Right ventricle myocardium inferior (tissue), 1 donor: ENCODE measurements at places on chromosomes 7 and 10. TPM values are rescaled to one million over a fixed set of nuclear protein-coding genes. Genes with fewer than 3 reads are reported as not detected.

DNA sequence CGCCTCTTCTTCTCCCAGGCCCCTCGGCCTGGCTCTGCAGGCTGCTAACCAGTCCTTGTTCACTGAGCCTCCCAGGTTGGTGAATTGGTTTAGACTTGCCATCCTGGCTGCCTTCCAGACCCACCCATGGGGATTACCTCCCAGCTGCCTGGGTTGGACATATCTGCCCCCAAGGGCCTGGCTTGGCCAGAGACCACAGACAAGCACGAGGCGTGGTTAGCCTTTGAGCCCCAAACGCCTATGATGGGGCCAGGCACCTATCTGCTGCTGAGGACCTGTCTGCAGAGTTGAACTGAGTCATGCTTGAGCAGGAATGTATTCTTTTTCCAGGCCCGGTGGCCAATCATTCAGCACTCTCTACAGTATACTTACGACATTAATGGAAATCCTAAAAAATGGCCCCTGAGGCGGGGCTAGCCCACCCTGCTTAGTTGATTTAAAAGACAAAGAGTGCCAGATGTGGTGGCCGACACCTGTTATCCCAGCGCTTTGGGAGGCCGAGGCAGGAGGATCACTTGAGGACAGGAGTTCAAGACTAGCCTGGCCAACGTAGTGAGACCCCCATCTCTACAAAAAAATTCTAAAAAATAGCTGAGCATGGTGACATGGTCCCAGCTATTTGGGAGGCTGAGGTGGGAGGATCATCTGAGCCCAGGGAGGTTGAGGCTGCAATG is 361.5 kb downstream of the FRMD4A start:
- DNase-seq: no peak

- no peak for DNase-seq
Measured at GRCh38 chr7:156819733-156820295, 73.2 kb downstream of the LMBR1 start.

DNA sequence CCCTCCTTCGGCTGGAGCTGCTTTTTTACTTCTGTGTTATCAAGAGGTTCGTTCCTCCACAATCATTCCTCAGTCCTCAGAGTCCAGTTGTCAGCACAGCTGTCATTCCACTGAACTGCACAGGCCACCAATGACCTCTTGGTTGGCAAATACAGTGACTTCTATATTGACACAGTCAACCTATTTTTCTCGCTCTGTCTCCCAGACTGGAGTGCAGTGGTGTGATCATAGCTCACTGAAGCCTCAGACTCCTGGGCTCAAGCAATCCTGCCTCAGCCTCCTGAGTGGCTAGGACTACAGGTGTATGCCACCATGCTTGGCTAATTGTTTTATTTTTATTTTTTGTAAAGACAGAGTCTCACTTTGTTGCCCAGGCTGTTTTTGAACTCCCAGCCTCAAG is 27.7 kb downstream of the CRCP start:
- DNase-seq: no peak

DNA sequence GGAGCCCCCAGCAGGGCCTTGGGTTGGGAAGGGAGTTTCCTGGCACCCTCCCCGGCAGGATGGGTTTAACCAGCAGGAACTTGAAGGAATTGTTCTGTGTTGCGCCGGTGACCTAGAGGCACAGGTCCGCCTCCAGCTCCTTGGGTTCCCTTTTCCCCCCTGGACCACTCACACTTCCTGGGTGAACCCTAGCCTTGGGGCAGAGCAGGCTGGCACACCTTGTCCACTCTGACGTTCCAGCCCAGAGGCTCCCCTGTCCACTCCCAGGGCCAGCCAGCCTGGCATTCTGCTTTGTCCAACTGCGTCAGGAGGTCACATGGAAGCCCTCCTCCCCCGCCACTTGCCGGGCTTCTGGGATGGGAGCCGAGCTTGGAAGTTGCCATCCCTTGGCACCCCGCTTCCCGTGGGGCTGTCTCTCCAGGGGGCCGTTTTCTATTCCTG is 25.8 kb downstream of the TMEM120A start:
- DNase-seq: peak; percentile 63

- DNase-seq: no peak
Measured at GRCh38 chr7:38306171-38306570, 32.7 kb upstream of the TARP start.

- no peak for DNase-seq
Measured at GRCh38 chr10:113494761-113495160, 58.1 kb upstream of the HABP2 start.

Gene DNAJC1
- total RNA-seq: 13.7 TPM
